ENCODE measurements at places on chromosomes 7 and 10.

DNA sequence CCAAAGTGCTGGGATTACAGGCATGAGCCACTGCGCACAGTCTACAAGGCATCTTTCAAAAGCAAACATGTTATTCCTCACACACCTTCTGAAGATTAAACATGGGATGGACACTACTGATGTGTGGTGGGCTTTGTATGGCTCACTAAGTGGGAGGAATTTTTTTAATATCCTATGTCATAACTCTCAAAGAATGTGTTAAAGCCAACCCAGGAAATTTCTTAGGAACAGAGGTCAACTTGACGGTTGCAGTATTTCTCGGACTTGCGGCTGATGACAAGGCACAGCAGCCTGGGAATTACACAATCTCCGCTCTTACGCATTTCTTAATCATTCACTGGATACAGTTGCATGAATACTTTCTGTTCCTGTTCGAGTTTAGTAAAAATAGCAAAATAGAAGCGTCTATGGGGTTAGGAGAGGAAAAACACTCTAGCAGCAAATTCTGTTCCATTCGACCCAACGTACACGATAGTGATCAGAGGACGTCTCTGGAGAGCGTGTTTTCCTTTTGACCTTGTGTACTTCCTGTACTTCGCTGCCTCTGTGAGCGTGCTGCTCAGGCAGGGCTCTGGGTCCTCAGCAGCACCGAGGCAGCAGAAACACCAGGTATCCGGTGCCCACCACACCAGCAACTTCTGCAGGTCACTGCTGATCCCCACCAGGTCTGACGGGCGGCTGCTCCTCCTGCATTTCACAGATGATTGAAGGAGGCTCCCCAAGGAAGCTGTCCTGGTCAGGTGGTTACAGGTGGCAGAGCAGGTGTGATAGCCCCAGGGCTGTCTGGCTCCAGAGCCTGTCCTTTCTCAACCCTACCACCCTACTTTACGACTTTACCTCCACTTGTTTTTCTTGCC lies 26.4 kb upstream of the SRGN start:
- DNase-seq = no peak

DNA sequence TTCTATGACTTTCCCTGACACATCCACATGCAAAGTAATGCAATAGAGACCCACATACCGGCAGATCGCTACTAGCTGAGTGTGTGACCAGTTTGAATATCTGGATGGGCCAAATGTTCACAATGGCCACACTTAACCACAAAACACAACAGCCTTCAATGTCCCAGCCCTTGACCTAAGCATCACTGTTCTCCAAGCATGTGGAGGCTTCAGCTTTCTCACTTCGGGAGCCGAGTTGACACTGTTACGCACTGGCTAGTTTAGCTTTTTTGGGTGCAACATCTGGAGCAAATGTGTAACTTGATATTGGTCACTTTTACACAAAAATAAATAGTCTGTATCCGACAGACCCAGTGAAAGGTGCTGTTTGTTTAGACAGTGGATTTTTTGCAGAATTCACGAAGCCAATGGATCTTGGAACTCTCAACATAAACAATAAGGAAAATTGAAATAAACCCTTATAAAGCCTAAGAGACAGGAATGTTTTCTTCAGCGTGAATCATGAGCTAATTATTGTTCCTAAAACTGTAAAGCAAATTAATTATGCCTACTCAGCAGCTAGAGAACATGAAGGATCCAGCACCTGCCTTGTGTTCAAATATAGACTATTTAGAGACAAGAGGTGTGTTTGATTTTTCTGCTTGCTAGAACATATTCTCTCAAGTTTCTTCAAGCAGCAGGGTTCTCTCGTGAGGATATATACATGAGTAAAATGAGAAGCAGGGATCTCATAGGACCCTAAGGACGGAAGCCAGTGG lies 117.6 kb upstream of the JCAD start:
- no peak for DNase-seq

DNA sequence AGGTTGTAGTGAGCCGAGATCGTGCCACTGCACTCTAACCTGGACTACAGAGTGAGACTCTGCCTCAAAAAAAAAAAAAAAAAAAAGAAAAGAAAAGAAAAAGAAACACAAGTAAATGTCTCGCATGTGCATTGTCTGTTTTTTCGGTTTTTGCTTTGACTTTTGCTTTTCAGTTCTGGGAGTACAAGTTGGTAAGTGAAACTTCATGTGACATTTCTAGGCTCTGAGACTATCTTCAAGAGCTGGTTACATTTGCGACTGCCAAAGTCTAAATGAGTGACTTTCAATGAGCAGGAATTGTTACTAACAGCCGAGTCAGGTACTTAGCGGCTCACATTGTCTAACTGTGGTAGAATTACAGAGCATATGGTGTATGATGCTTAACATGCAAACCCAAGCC lies 107.0 kb upstream of the CELF2 start:
- DNase-seq = no peak

- no peak for DNase-seq
Observed at GRCh38 chr10:119222537-119222936, 15.2 kb downstream of the GRK5 start.

DNA sequence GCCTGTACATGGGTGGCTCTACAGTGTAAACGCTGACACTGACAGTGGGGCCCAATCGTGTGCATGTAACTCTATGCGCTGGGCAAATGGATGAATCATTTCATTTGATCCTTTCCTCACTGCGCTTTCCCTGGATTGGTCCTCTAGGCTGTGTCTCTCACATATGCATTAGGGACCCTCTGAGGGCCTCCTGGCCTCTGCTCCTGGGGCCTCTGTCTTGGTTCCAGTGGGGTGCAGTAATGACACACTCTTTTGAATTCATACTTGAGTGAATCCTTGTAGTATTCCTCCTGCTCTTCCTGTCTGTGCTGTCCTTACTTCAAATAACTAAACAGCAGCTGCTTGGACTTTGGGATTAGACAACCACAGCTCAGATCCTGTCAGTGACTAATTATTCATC lies 176.5 kb upstream of the ADO start:
- DNase-seq = no peak

GRCh38 chr10:97136756-97137155 lies 49.0 kb downstream of the SLIT1 start:
- DNase-seq = no peak

DNA sequence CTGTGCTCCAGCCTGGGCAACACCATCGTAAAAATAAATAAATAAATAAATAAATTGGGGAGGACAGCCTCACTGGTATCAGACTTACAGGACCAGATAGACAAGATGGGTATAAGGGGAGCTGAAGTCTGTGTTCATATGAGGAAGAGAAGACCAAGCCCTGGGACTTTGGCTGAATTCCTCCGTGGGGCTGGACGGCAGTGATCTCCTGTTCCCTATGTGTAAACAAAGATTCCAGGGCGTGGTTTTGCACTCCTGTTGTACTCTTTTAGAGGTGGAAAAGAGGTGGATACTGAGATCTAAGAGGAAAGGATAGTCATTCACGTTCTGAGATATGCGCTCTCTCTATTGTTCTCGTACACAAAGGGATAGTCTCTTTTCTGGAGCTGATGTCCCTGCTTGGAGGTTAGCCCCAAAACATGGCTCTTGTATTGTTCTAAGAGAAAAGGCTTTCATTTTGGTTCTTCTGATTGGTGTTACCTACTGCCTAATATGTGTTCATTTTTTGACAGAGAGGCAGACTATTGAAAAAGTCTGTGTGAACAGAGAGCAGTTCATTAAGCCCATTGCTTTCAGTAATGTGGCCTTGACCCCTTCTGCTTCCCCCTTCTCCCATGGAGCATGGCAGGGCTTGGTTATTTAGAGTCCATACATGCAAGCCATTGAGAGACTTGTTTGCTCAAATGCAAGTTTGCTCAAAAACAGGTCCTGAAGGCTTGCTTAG lies 12.3 kb downstream of the KCTD7 start:
- DNase-seq = no peak

DNA sequence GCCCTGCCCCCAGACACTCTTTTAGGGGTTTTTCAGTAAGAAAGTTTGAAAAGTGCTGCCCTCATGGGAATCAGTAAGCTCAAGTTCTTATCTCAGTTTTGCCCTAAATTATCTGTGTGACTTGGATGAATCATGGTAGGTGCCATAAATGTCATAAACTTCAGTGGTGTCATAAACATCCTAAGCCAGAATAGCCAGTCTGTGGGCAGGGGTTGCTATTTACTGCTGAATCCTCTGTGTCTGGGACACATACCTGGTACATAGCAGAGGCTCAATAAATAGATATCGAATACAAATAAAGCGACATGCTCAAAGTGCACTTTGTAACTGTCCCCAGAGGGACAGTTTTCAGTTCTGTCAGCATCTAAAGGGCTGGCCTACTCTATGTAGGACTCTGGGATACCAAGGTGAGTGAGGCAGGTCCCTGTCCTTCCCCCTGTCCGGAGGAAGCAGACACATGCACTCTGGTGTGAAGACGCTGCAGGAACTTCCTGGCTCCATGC lies 502.1 kb downstream of the RPS24 start:
- no peak for DNase-seq
